ENCODE measurements at places on chromosomes 2 and 18.
A peak's percentile ranks its signal among the peaks of the same experiment; 100 is the strongest.

GRCh38 chr2:208274748-208275147, 8.7 kb downstream of the PIKFYVE start:
- DNase-seq, result no peak

DNA sequence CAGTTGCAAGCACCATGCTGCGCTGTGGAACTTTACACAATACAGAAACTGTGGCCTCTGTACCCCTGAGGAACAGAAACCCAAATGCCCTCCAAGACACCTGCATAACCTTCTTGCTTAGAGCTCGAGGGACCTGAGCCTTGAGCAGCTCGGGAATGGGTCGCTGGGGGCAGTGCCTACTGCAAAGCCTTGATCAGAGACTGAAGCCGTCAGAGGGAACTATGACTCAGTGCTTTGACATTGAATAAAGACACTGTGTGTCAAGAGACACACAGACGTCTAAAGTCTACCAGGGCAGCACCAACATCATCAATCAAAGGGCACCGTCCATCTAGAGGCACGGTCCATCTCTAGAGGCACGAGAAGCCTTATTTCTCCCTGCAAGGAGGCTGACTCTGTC, 30.6 kb downstream of the GPR45 start:
- DNase-seq, result no peak

DNA sequence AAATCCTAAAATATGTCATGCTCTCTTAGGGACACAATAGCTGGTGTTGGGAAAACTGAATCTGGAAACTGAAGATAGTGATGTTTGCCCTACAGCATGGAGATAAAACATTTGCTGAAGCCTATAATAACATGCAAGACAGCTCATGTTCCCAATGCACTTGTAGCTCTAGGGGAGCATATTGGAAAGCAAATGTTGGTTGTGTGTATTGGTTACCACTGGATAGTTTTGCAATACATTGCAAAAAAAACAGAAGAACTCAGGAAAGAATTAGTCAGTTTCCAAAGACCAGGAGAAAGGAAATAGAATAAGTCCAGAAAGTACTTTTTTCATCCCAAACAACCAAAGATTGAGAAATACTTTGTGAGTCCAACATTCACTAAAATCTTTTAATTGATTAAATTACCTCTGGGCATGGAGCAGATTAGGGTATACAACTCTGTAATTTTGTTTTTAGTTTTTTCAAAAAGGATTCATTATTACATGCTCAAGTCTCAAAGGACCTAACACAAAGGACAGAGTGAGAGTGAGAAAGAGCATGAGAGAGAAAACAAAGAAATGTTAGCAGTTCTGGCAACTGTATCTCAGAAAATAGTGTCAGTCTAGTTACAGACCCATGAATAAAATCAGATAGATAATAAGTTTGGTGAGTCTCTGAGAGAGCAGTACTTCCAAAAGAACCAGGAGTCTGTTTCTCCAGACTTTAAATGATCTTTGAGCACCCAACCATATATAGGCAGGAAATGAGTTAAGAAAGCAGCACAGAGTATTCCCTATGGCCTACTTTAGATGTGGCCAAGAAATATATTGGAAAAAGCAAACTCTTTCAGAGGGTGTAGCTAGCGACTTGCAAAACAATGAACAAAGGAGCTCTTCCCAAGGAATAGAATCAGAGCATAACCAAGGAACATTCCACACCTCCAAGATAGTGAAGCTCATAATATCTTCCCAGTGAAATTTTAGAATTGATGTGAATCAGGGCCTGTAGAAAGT, 36.6 kb upstream of the COL3A1 start:
- DNase-seq, result no peak

- no peak for DNase-seq
These were observed 45.0 kb downstream of the SDC1 start for GRCh38 chr2:20179755-20180594.

DNA sequence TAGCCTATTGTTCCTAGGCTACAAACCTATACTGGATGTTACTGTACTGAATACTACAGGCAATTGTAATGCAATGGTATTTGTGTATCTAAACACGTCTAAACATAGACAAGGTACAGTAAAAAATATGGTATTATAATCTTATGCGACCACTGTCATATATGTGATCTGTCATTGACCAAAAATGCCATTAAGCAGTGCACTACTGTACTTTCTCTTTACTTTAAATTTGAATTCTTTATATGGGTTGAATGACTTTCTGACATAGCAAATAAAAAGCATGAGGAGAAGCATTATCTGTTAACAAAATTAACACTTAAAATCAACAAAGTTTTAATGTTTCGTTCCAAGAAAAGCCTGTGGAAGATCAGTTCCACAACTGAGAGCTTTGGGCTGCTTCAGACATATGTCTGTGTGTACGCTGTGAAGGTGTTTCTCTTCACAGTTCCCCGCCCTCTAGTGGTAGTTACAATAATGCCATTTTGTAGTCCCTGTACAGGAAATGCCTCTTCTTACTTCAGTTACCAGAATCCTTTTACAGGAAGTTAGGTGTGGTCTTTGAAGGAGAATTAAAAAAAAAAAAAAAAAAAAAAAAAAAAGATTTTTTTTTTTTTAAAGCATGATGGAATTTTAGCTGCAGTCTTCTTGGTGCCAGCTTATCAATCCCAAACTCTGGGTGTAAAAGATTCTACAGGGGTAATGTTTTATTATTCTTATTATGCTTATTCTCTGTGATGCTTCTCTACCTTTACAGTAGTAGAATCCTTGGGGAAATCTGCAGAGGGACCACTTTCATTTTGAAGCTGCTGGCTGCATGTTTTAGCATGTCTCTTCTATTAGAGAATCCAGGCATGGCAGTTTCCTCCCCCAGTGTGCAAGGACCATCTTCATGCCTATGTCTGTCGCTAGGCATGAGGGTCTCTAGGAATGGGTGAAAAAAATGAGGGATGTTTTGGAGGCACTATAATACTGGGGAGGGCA, 54.5 kb downstream of the SCN2A start:
- peak; percentile 86 for DNase-seq

- DNase-seq, result no peak
These were observed 8.9 kb downstream of the PSD4 start for GRCh38 chr2:113182471-113183260.

GRCh38 chr18:495017-495416, 5.5 kb downstream of the COLEC12 start:
- no peak for DNase-seq

DNA sequence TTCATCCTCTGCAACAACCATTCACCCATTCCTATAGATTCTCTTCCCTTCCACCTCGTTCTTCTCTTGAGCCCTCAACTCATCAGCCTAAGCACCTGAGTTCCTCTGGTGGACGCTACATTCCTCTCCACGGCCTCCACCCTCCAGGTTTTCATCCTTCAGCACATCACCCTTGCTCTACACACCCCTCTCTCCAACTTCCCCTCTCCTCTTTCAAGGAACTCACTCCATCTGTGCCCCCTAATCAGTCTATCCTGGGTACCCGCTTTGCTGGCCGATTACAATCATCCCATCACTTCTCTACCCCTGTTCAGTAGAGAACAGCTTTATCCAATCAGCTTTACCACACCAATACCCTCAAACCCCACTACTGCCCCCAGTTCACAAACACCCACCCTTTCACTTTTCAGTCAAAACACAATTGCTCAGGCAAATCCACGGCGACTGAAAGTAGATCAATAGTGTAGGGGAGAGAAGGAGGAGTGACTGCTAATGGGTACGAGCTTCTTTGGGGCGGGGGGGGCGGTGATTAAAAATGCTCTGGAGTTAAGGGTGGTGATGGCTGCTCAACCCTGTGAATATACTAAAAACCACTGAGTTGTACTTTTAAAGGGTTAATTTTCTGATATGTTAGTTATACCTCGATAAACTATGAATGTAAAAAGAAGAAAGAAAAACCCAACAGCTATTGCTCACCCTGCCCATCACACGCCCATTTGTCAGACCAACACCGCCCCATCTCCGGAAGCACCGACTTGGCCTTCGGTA, 857 bp downstream of the DYM start:
- peak; percentile 43 for DNase-seq

GRCh38 chr18:24913507-24914170, 438.3 kb downstream of the ZNF521 start:
- no peak for DNase-seq

DNA sequence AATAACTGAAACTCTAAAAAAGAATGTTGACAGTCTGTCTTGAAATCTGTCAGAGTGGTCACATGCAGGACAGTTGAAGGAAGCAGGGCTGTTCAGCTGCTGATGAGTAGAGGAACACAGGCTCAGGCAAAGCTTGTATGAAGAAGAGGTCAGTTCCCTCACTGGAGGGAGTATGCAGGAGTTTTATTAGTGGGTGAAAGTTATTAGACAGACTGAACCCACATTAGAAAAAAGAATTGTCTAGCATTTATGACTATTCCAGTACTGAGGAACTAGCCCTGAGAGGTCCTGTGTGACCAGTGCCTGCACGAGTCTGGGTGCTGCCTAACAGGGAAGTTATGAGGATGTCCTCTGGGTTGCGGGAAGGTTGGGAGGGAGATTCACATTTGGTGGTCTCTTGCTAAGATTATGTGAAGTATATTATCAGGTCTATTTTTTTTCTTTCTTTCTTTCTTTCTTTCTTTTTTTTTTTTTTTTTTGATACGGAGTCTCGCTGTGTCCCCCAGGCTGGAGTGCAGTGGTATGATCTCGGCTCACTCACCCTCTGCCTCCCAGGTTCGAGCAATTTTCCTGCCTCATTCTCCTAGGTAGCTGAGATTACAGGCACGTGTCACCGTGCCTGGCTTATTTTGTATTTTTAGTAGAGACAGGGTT, 9.6 kb downstream of the TET3 start:
- DNase-seq, result no peak

GRCh38 chr2:170816504-170817092, at the start of gene GAD1:
GAD1 (plus strand) TSS chr2:170816887; CDS start chr2:170818592, 1,705 bp downstream.
- DNase-seq, result peak; percentile 86

DNA sequence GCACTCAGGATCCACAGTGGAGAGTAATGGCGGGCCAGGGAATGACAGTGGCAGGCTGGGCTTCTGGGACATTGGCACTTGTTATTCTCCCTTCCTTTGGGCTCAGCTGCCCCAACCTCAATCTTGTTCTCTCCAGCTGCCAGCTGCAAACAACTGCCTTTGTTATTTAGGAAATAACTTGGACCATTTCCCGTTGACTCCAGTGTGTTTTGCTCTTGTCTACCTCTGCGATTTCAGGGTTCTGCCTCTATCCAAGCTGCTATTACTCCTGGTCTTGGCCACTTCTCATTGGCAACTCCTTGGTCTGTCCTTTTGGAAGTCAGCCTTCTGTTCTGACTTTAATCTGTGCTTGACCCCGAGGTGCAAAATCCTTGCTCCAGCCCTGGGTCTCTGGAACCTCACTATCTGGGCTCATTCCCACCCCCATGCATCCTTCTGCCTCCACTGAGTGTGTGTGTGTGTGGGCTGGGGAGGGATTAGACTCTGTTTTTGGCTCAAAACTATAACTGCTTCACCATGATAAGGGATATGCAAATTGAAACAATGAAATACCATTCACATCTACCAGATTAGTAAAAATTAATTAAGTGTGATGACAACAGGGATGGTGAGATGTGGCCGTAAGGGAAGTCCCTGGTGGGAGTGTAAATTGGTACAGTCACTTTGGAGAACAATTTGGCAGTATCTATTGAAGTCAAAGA, 134.1 kb upstream of the CXCR4 start:
- DNase-seq, result no peak

GRCh38 chr18:62505669-62506494, 16.9 kb upstream of the ZCCHC2 start:
- peak; percentile 71 for DNase-seq

DNA sequence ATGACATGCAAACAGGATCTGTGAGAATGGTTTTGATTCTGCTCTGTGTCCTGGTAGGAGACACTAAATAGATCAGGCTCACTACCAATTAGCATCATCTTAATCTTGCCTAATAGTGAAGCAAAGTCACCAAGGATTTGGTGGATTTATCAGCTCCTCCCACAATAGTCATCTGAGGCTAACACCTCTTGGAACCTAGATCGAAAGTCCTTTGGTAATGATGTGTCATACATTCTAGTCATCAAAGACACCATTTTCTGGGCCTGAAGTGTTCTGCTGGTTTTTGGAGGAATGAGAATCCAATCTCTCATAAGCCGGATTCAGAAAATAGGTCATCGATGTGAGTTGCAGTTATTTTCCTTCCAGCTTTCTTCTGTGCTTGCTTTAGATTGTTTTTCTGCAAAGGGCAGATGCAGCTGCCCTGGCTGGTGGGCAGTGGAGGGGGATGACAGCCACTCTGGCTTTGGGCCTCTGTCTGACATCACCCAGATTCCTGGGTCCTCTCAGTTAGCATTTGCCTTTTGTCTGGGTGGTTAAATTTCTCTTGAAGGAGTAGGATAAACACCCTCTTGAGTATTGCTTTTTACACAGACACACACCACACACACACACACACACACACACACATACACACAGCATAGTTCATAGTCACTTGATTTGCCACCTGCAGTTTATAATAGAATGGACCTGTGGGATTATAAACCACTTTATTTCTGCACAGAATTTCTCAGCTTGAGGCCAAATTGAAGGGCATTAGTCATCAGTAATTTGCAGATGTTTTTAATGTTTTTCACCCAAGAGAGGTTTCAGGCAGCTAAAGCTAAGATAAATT, at the start of gene MYO3B:
Gene MYO3B (plus strand): TSS at position 198 of the 832 bp plus-strand sequence. CDS start 141 bp downstream, at position 339.
- peak; percentile 78 for DNase-seq

- DNase-seq, result no peak
These were observed 26.8 kb upstream of the INHBB start for GRCh38 chr2:120319123-120319522.

DNA sequence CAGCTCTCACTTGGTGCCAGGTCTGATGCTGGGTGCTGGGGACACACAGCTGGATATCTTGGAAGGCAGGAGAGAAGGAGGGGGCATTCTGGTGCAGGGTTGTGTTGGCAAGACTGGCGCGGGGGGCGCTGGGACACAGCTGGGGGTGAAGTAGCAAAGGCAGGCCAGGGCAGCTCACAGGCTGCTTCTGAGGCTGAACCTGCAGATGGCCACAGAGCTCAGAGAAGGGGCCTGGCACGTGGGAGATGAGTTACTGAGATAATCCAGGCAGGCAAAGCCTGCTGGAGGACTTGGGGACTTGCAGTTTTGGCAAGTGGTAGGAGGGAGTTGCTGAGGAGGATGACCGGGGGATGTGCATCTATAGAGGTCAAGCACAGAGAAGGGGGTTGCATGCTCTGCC, 16.2 kb upstream of the DGKD start:
- DNase-seq, result no peak

DNA sequence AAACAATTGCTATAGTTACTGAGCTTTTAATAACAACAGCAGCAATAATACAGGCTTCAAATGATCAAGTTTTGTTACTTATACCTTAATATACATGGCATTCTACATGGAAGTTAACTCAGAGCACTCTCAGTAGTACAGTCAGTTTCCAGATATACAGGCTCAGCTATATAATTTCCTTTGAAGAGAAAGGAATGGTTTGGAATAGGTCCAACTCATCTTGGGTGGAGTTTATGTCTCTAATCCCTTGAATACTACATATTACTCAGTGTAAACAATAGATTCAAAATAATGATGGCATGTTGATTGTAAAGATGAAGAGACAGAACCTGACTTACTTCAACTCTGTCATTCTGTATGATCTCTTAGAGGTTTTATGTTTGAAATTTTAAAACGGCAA, 174.9 kb downstream of the EPHA4 start:
- no peak for DNase-seq

DNA sequence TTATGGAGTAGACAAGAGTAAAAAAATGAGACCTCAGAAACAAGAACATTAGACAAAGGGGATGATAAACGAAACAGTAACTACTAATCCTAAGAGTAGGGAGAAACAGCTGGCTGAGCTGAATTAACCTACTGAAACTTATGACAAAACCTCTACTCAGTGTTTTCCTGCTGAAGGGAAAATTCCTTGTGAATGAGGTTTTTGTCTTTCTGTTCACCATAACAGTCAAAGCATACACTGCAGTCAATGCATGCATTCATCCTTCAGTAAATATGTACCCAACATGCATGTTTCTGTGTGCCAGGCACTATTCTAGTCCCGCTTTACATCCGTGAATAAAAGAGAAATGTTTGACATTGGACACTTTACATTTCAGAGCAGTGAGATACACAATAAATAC, 805.6 kb upstream of the KLHL29 start:
- no peak for DNase-seq
